ENCODE measurements at places on chromosomes 5 and 9. TPM values are rescaled to one million over a fixed set of nuclear protein-coding genes. Genes with fewer than 3 reads are reported as not detected.

ITK gene
- total RNA-seq = under 0.01 TPM

PTGES gene
- 15.5 TPM for total RNA-seq

PHF19 gene
- total RNA-seq = 20.1 TPM

SUSD1 gene
- 4.9 TPM for total RNA-seq

FAM78A gene
- 2.0 TPM for total RNA-seq

ANAPC2 gene
- 10.4 TPM for total RNA-seq

PLPPR1 gene
- not detected for total RNA-seq

C5 gene
- 5.6 TPM for total RNA-seq

PKD2L2 gene
- total RNA-seq = not detected

OLFML2A gene
- 26.7 TPM for total RNA-seq

SNAPC3 gene
- total RNA-seq = 18.3 TPM

RFESD gene
- 0.17 TPM for total RNA-seq

HTR4 gene
- not detected for total RNA-seq

PCDHB15 gene
- under 0.01 TPM for total RNA-seq

SLC25A2 gene
- total RNA-seq = not detected

Data from pericardium fibroblast (primary cell).